ENCODE measurements at places on chromosomes 2 and 18.

DNA sequence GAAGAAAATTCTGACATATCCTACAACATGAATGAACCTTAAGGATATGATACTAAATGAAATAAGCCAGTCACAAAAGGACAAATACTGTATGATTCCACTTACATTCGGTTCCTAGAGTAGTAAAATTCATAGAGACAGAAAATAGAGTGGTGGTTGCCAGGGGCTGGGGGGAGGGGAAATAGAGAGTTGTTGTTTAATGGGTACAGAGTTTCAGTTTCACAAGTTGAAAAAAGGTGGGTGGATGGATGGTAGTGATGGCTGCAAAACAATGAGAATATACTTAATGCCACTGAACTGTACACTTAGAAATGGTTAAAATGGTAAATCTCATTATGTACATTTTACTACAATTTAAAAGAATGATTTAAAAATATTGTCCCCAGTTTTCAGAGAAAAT lies 53.3 kb upstream of the NFU1 start:
- no peak for DNase-seq

DNA sequence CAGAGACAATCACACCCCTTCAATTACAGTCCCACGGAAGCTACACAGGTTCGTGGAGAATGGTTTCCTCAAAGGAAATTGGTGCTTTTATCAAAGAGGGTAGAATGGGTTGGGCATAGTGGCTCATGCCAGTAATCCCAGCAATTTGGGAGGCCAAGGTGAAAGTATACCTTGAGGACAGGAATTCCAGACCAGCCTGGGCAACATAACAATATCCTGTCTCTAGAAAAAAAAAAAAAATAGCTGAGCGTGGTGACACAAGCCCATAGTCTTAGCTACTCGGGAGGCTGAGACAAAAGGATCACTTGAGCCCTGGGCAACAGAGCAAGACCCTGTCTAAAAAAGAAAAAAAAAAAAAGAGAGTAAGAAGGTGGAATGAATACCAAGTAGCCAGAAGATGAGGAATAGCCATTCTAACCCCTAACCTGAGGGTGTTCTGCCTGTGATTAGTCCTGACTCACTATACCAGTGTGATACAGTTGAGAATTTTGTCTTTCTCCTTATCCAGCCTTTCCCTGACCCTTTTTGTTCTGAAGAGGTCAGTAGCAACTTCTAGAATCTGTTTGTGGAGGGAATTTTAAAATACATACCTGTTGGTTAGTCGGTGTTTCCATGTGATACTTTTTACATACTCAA lies 283.2 kb downstream of the MREG start:
- DNase-seq, result no peak

- DNase-seq, result no peak
These were observed 663.1 kb downstream of the ERBB4 start for GRCh38 chr2:211875488-211875887.

DNA sequence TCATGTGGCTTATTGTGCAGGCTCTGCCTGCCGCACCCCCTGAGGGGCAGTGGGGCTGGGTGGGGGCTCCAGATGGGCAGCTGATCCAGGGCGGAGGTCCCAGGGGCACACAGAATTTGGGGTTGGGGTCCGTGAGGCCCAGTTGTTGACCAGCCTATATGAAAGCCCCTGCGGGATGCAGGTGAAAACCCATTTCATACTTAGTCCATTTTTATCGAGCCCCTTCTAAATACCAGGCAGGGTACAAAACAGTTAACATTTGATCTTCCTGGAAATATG lies 30.6 kb downstream of the MYO7B start:
- DNase-seq, result no peak

GRCh38 chr2:231370749-231371429 lies 24.6 kb upstream of the B3GNT7 start:
- no peak for DNase-seq

- DNase-seq, result no peak
These were observed 84.5 kb downstream of the DOCK10 start for GRCh38 chr2:224957540-224958461.

DNA sequence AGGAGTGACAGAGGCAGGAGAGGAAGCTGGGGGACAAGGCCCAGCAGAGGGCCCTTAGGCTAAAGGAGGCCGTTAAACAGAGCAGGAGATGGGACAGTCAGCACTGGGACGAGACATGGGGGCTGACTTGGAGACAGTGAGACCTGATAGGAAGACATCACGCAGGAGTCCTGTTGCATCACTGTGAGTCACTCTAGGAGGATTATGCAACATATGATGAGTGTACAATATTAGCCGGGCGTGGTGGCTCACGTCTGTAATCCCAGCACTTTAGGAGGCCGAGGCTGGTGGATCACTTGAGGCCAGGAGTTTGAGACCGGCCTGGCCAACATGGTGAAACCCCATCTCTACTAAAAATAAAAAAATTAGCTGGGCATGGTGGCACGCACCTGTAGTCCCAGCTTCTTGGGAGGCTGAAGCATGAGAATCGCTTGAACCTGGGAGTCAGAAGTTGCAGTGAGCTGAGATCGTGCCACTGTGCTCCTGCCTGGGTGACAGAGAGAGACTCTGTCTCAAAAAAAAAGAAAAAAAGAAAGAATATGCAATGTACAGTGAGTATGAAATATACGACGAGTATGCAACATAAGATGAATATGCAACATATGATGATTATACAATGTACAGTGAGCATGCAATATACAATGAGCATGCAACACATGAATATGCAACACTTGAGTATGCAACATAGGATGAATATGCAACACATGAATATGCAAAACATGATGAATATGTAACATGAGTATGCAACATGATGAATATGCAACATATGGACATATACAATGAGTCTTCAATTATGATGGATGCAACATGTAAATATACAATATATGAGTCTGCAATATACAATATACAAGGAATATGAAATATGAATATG lies 83.3 kb upstream of the ID2 start:
- no peak for DNase-seq

DNA sequence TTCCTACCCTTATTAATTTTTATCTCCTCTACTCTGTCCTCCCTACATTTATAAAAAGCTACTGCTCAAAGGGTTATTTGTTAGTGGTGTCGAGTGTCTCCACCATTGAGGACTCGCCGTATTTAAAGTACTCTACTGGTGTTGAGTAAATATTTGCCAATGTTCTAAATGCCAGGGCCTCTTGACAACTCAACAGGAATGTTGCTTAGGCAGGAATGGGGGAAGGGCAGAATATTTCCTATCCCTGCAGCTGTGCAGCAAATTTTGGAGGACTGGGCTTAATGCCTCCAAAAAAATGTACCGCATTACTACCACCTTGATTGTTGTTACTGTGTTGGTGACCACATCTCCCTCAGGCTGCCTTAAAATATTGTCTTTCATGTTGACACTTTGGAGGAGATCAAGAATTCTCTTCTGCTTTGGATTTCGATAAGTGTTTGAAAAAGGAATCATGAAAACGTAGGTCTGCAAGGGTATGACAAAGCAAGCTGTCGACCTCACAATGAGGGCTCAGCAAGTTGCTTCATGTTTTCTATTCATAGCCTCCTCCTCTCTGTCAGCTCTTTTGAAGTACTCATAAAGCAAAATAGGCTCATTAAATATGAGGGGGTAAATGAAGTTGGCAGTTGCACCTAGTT lies 84.3 kb downstream of the EFEMP1 start:
- DNase-seq, result no peak

DNA sequence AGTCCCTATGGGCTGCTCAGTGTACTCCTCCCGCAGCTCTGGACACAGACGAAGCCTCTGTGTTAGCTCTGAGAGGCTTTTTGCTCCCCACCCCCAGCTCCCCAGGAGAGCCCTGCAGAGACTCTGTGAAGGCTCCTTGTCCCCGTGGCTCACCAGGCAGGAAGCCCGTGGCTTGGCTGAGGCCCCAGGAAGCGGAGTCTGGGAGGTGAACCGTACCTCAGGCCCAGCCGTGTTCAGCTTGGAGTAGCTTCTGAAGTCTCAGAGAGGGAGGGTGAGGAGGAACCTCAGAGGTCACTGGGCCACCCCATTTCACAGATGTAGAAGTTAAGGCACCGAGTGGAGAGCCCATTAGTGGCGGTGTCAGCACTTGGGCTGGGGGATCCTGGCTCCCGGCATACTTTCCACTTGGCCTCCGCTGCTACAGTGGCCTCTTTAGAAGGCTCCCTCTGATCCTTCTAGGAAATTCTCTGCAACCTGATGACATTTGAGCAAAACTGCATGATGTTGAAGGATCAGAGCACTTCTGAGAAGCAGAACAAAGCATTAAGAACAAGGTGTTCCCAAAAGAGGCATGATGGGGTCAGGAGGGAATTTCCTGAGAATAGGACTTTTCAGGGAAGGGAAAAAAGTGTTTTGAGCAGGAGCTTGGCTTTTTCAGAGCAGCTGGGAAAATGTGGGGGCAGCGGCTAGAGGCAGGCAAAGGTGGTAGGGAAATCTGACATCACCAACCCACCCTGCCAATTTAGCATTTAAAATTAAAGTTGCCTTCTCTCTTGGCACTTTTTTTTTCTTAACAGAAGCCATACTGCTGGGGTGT lies 79.1 kb downstream of the MCFD2 start:
- no peak for DNase-seq

DNA sequence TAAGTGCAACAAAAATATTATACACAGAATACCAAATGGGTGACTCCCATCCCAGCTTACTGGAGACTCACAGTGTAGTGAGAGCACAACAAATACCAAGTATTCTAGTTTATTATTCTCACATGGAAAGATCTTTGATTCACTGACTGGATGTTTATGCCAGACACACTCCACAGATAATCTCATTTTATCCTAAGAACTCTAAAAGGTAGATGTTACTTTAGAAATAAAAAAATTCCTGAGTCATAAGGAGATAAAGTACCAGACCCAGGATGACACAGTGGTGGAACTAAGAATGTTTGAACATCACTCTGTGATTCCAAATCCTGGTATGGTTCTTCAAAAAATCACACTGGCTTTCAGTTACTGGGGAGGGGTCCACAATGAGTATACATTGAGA lies 136.2 kb downstream of the CDH2 start:
- DNase-seq, result no peak

DNA sequence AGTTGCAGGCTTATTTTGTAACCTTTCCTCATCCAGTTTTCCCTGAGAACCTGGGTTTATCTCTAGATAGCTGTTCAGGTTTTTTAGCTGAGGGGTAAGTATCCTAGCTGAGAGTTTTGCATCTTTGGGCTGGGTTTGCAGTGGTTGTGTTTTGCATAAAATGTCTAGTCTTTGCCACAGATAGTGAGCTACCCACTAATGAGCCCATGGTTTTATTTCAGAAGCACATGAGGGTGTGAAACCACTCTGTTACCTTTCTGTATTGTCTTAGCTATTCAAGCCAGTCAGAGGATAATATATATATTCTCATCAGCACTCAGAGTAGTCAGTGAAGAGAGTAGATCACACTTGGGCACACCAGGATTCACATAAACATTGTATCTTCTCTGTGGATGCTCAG lies 24.6 kb upstream of the TXNDC2 start:
- DNase-seq, result no peak

- DNase-seq, result no peak
These were observed 219.8 kb downstream of the RAD51AP2 start for GRCh38 chr2:17298453-17298852.

GRCh38 chr2:50646226-50646625 lies 385.7 kb downstream of the NRXN1 start:
- DNase-seq, result no peak
